ENCODE measurements at places on chromosomes 3 and 15. TPM values are rescaled to one million over a fixed set of nuclear protein-coding genes. Genes with fewer than 3 reads are reported as not detected.

The PLAAT1 gene
- not detected for total RNA-seq

The RAB6B gene
- 11.7 TPM for total RNA-seq

The SLC51A gene
- total RNA-seq: not detected

DNA sequence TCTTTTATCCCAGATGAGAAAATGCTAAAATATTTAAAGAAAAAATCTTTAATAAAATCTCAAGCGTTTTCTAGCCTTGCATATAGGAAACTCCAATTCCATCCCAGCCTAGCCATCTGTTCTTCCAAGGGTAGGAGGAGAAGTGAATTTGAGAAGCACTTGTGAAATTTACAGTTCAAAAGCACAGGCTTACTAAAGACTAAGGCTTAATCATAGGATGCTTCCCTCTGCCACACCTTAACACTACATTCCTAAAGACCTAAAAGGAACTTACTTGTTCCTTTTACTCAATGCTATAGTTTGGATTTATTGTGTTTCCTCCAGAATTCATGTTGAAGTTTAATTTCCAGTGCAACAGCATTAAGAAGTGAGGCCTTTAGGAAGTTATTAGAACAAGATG, 764.8 kb upstream of the CADM2 start:
- no peak overlapping the region for H3K4me3 ChIP-seq
- no peaks in the 10 kb centered on the region for H3K27me3 ChIP-seq
- H3K27ac ChIP-seq: no peak overlapping the region

DNA sequence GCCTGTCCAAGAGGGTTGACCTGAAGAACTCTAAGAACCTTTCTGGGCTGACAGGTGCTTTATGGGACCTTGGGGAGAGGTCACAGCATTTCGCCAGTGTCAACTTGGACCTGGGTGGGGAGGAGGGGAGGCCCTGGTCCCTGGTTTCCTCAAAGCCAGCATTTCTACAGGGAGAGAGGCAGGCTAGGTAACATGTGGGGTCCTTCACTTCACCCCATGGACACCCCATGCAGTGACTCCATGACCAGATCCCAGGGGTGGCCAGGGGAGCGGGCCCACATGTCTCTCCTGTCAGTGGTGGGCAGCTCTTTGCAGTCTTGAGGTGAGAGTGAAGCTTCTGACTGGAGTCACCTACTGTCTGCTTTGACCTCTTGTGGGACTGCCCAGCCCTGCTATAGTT, 35.8 kb downstream of the GOLGA6L10 start:
- DNase-seq: no peak
- no peak overlapping the region for H3K27ac ChIP-seq
- H3K4me1 ChIP-seq: no peaks in the 10 kb centered on the region
- H3K36me3 ChIP-seq: no peaks in the 10 kb centered on the region
- no peak overlapping the region for H3K4me3 ChIP-seq

DNA sequence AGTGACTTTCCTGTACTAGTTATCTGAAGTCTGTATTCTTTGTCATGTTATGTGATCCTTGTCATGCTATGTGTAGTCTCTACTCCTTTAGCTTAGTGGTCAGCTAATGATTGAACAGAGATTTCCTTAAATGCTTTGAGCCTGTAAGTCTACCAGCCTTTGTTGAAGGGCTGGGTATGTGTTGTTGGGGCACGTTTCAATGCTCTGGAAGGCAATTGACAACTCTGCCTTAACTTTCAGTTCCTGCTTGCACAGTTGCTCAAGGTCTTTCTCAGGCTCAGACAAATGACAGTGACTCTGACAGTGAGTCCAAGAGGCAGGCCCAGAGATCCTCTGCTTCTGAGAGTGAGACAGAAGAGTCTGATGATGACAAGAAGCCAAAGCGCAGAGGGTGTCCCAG, 89.3 kb downstream of the CHD2 start:
- no peak for DNase-seq
- H3K36me3 ChIP-seq: peaks cover 38% of the 10 kb centered on the region
- no peak overlapping the region for H3K4me3 ChIP-seq
- H3K27me3 ChIP-seq: no peaks in the 10 kb centered on the region
- H3K27ac ChIP-seq: no peak overlapping the region

GRCh38 chr3:105813710-105814109, 55.1 kb downstream of the CBLB start:
- peaks cover 37% of the 10 kb centered on the region for H3K4me1 ChIP-seq
- H3K36me3 ChIP-seq: no peaks in the 10 kb centered on the region
- no peaks in the 10 kb centered on the region for H3K27me3 ChIP-seq
